ENCODE measurements at places on chromosomes 2 and 18. TPM values are rescaled to one million over a fixed set of nuclear protein-coding genes. Genes with fewer than 3 reads are reported as not detected.

Gene SLC39A6
- 17.6 TPM for total RNA-seq

Gene RBM44
- total RNA-seq, result 0.69 TPM

- DNase-seq, result no peak
Observed at GRCh38 chr18:2485983-2486382, 85.3 kb downstream of the METTL4 start.

DNA sequence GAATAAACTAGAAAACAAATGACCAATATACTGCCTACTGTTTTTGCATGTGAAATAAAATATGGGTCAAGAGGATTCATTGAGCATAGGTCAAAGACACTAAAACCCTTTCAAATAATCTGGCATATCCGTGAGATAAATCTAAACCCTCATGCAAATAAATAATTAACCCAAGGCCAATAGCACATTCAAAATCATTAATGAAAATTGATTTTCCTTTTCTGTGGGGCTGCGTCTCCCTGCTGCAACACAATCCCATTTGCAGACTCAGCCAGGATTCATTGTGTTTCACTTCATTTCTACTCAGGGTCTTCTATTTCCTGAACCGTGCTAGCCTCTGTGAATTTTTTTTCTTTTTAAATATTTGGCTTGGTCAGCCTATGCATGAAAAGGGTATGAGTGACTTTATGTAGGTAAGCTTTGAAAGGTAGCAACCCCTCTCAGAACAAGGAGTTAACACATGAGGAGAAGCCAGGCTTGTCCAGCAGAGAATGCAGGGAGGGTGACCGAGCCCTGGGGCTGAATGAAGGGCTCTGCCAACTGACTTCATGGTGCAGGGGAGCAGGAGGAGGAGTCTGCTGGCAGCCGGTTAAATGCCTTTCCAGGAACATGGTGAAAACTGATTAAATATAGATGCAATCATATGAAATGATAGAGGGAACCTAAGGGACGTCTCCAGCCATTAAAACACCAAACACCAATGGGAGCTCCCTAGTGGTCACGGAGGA, 10.3 kb upstream of the CTAGE1 start:
- DNase-seq, result no peak

Gene HOXD1
- total RNA-seq, result not detected

GRCh38 chr2:140526575-140526974, 1604.2 kb downstream of the LRP1B start:
- no peak for DNase-seq

- DNase-seq, result no peak
Observed at GRCh38 chr18:48973731-48974130, 23.0 kb upstream of the SMAD7 start.

- no peak for DNase-seq
Observed at GRCh38 chr2:37389395-37389794, 45.0 kb downstream of the QPCT start.

Gene AGAP1
- not detected for total RNA-seq

Gene L3MBTL4
- 12.3 TPM for total RNA-seq

DNA sequence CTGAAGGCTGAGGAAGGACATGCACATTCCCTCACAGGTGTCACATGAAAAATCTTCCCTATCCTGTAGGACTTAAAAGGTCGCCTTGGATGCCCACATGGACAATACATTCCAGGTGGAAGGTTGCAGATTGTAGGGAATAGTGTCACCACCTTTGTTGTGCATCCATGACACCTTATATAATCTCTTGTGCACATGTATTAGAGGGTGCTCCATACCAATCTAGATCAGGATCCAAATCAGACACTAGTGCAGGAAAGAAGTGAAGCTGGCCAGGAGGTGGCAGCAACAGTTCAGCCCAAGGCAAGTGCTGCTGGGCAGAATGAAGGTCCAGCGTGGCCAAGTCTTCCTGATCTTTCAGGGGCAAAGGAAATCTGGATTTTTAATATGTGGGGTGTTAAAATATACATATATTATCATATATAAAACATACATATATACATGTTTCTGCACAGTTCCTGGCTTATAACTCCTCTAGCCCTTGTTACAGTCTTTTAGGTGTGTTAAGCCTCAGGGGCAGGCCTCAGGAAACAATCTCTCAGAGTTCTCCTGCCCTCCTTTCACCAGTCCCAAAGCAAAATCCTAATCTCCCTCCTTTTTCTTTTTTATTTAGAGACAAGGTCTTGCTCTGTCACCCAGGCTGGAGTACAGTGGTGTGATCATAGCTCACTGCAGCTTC, 16.6 kb downstream of the NIF3L1 start:
- DNase-seq, result no peak

DNA sequence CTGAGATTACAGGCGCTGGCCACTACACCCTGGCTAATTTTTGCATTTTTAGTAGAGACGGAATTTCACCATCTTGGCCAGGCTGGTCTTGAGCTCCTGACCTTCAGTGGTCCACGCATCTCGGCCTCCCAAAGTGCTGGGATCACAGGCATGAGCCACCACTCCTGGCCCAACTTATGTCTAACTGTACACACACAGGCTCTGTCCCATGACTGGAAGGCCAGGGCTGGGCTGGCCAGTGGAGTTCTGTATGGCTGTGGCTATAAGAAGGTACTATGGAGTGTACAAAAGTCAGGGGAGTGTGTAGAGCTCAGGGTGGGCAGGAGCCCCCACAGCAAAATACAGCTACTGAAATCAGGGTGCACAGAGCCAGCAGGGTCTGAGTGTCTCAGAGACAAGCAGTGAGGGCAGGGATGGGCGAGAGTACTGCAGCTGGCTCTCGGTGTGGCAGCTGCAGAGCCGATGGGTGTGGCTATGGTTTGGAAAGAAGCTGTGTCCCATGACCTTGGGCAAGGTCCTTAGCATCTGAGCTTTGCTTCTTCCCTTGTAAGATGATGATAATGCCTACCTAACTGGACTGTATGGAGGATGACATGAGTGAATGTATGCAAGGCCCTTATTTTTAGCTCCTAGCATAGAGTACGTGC, 10.4 kb upstream of the MSGN1 start:
- DNase-seq, result no peak

- no peak for DNase-seq
Observed at GRCh38 chr2:238027591-238028415, 33.0 kb upstream of the SCLY start.

Gene IGFBP5
- total RNA-seq, result not detected

DNA sequence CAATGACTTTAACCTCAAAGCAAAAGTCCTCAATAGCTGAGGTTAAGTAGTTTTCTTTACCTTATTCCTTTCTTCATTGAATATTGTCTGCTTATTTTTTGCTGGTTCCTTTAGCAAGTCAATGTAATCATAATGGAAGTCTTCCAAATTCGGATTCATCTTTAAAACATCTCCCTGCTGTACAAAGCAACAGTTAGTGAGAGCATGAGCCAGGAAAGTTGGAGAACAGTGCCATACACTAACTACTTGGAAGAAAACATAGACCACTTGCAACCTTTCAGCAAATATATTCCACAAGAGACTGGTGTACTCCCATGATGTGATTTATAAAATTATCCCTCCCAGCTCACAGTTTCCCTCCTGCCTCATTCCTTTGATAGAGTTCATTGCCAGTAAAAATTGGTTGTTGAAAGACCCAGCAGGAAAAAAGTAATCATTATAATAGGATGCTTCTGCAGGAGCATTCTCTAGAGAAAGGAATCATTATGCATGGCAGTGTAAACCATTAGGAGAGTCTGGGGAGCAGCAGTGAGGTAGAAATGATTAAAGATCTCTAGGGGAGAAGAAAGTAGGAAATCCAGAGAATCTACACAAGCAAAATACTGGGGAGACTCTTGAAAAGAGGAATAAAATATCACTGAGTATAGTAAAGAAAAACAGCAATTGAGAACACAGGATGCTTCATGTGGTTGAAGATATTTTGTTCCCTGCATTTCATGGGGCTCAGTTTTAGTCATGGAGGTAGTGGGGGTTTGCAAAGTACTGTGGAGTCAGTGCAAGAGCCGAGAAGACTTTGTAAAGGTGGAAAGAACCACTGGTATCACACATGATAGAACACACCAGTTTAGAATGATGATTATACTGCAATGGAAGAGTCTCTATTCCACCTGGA, 38.6 kb upstream of the TTN start:
- no peak for DNase-seq

Gene IL37
- not detected for total RNA-seq

GRCh38 chr2:240958366-240959213, 39.8 kb upstream of the SNED1 start:
- no peak for DNase-seq

DNA sequence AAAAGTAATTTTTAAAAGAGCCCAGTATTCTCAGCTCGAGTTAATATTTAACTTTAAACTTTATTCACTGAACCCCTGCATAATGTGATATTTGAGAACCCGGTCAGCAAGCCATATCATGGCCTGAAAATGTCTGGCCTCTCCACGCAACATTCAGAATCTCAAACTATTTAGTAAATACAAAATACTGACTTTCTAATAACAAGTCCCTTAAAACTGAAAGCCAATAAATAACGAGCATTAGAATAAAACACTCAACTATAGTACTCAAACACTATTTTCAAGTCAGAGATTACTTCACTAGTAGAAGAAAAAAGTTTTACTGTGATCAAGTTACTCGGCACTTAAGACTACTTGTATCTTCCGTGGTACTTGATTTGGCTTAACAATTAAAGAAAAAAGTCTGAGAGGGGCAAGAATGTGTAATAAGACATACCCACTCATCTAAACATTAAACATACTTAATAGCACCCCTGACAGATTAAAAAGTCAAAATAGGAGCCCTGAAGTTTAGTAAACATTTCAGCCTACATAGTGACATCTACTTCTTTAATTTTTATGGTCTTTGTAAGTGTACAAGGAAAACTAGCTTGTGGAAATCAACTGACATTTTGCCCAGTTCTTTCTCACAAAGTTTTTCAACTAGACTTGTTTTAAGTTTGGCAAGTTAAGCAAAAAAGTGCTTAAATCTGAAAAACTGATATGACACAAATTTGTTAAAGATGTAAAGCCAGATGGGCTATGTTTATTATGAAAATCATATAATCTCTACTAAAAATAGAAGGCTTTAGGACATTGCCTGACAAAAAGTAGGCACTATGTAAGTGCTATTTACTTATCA, 38.2 kb downstream of the RTN4 start:
- DNase-seq, result no peak

DNA sequence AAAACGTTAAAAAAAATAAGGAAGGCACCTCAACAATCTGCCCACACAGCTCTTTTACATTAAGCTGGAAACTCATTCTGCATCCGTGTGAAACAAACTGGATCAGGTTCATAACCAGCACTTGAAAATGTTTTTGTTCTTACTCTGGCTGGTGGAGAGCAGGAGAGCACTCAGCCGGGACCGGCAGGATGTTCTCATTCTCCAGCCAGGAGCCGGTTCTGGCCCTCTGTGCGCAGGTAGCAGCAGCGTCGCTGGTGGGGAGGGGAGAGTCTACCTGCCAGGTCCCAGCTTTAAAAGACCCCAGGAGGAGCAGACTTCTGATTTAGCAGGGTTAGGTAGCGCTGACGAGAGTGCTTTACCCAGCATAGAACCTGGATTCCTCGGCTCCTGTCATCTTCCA, 834.9 kb upstream of the SALL3 start:
- no peak for DNase-seq

Gene ROCK1
- total RNA-seq, result 68.2 TPM

- DNase-seq, result no peak
Observed at GRCh38 chr2:17122887-17123501, 395.2 kb downstream of the RAD51AP2 start.

Gene DPP10
- total RNA-seq, result not detected

- no peak for DNase-seq
Observed at GRCh38 chr2:173210270-173211196, 134.9 kb downstream of the MAP3K20 start.

Gene OXER1
- total RNA-seq, result 2.1 TPM

- no peak for DNase-seq
Observed at GRCh38 chr2:75528221-75528977, 32.3 kb downstream of the EVA1A start.

Gene SLC5A7
- not detected for total RNA-seq

GRCh38 chr2:58914733-58915505, 673.8 kb upstream of the FANCL start:
- no peak for DNase-seq

DNA sequence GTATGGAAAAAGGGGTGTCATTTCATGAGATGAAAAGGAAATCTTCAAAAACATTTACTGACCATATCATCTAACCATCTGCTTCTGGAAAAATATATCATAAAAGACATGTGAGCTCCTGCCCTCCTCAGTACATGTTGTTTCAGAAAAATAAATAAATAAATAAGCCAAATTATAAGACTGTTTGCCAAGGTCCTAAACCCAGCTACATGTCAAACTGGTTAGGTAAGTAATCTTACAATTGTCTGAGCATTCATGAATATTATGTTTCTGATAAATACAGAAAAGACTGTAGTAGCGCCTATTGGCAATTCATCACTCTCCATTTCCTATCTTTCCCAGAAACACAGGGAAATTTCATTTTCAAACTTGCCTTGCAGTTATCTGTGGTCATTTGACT, 138.9 kb upstream of the SETBP1 start:
- no peak for DNase-seq

GRCh38 chr2:5937851-5938565, 245.8 kb downstream of the SOX11 start:
- no peak for DNase-seq

- DNase-seq, result no peak
Observed at GRCh38 chr18:23250893-23251656, 115.8 kb downstream of the CABLES1 start.

DNA sequence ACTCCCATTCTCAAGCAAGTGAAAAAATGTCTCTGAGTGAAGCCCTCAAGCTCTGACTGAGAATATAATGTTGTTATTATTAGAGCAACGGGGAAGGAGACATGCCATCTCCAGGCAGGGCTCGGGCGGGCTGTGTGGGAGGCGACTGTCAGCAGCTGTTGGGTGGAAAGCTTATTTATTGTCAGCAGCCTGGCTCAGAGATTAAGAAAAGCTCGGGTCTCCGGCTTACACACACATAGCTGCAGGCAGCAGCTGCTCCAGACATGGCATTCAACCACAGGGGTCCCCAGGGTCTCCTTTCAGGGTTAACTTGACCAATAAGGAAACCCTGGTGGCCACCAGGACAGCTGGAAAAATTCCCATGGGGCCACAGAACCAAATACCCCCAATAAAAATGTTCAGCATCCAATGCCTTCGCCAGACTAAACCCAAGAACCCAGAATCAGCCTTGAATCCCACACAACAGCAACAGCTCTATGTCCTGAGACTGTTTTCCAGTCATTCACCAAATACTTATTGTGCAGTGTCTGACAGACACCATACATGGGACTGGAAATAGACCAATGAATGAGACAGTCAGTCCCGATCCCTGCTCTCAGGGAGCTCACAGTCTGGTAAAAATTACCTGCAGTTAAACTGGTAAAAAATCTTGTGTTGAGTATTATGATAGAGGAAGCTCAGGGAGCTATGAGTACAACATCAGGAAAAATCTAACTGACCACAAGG, 70.5 kb upstream of the RTN4 start:
- no peak for DNase-seq

Gene VAMP5
- total RNA-seq, result 11.4 TPM

- no peak for DNase-seq
Observed at GRCh38 chr2:158112992-158113391, 11.3 kb downstream of the UPP2 start.

DNA sequence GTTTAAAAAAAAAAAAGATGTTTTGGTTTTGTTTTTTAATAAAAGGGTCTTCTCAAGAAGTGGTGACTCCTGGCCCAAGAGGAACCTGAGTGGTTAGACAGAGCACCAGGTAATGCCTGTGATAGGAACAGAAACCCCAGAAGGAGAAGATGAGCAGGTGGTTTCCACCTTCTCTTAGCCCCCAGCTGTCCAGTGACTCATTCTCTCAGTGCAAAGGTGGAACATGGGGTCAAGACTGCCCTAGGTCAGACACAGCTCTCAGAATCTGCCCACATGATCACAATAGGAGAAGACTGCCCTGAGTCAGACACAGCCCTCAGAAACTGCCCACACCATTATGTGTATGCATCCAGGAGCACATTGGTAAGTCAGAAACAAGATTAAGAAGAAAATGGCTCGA, 61.8 kb downstream of the TBC1D8 start:
- no peak for DNase-seq
